CD8-positive, alpha-beta memory T cell (primary cell): ENCODE measurements at places on chromosomes 7 and 10. TPM values are rescaled to one million over a fixed set of nuclear protein-coding genes. Genes with fewer than 3 reads are reported as not detected.

Gene EN2
- not detected for total RNA-seq

Gene ABCA13
- total RNA-seq: not detected

Gene RNF32
- total RNA-seq: 0.83 TPM

Gene WNT16
- total RNA-seq: 0.09 TPM

Gene SGPL1
- total RNA-seq: 64.4 TPM
